Suppressor macrophage treated with lipopolysaccharide for 1 hour (primary cell): ENCODE measurements at places on chromosomes 5 and 9.
A peak's percentile ranks its signal among the peaks of the same experiment; 100 is the strongest.

DNA sequence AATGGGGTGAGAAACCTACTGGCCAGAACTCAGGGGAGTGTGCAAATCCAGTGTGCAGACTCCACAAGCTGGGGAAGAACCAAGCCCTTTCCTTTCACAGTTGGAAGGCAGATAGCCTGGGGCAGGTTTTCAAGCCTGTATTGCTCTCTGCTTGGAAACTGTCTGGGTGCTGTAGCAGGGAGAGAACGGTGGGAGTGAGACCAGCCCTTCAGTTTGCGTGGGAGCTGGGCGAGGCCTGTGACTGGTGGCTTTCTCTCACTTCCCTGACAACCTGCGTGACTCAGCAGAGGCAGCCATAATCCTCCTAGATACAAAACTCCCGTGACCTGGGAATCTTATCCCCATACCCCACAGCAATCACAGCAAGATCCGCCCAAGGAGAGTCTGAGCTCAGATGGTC is 44.9 kb upstream of the SNCAIP start:
- no peak for DNase-seq

DNA sequence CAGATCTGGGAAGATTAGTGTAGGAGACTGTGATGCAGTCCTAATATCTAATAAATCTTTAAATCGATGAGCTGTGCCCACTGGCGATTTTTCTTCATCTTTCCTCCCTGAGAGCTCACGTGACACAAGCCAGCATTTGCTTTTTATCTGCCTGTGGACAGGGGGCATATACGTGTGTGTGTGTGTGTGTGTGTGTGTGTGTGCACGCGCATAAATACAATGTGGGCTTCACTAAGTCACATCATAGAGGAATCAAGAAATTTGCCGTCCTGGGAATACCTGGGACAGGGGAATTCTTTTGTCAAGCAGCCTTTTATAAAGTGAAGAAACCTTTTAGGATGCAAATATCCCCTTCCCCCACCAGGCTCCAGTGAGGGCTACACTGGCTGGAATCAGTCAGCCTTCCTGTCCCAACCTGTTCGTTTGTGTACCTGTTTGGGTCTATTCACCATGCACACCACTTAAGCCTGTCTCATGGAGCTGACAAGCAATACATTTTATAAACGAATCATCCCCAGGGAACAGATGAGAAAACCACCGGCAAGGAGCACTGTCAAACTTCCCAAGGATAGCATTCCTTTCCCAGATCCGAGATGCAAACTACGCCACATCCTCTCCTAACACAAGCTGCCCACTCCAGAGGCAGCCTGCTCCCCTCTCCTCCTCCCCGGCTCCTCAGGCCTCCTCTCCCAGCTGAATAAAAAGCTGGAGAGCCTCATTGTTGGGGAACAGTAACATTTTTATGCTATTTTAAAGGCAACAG is 2.7 kb downstream of the EPB41L4B start:
- DNase-seq: no peak

- DNase-seq: no peak
Measured at GRCh38 chr9:83599071-83599470, 23.9 kb upstream of the IDNK start.

DNA sequence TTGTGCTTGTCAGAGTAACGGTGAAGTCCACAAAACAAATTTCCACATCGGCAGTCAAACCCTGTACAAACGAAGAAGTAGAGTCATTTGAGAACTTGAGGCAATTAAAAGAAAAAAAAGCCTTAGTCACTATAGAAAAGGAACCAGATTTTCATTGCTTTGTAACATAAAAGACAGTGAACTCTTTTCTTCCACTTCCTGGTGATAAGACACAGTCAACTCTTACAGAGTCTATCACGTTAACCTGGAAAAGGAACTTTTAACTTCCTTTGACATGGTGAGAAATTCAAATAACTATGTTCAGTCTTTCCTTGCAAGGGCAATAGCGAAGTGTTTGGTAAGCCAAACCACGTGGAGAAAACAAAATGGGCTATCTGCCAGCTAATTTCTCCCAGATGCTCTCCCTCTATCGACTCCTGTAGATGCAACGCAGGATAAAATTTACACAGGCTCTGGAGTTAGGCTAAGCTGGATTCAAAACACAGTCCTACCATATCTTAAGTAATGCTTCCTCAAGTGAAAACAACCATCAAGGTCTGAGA is 8.9 kb downstream of the ZFAND5 start:
- peak; percentile 67 for DNase-seq

DNA sequence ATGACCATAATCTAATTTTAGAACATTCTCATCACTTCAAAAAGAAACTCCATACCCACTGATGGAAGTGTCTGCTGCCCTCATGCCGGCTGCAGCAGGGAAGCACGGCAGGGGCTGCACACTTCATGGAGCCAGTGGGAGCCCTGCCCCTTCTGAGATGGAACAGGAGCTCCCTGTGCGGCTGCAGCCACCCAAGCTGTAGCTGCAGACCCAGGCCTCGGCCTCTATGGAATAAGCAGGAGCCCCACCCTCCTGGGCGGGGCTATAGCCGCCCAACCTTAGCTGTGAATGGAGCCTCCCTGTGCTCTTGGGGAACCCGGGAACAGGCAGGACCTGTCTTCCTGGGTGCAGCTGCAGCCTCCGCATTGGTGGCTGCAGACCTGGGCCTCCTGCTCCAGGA is 128.5 kb downstream of the NUDT12 start:
- DNase-seq: no peak

GRCh38 chr9:134571326-134571931 is 70.2 kb upstream of the COL5A1 start:
- DNase-seq: no peak

GRCh38 chr5:160657068-160657507 is 194.9 kb downstream of the ATP10B start:
- no peak for DNase-seq

DNA sequence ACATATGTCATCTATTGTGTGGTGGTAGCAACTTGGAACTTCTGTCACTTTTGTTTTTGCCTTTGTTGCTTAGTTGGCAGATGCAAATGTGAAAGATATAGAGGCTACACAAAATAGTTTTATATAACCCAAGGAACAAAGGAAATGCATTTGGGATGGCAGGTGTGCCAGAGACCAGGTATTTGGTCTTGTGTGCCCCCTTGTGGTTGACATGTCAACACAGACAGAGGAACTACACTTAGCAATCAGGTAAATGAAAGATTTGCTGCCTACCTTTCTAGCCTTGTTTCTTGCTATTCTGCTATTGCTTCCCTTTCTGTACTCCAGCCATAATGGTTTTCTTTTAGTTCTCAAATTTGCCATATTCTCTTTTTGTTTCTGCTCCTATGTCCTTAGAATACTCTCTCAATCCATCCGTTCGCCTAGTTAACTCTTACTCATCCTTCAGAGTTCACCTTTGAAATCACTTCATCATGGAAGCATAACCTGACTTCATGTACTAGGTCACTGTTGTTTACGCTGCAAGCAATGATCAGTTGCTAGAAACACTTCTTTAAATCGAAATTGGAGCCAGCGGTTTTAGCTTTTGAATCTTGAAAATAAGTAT is 119.5 kb downstream of the TRPM3 start:
- DNase-seq: no peak

- no peak for DNase-seq
Measured at GRCh38 chr5:92944903-92945604, 636.0 kb downstream of the NR2F1-AS1 start.

- DNase-seq: no peak
Measured at GRCh38 chr9:134942011-134942787, 24.5 kb upstream of the FCN1 start.

DNA sequence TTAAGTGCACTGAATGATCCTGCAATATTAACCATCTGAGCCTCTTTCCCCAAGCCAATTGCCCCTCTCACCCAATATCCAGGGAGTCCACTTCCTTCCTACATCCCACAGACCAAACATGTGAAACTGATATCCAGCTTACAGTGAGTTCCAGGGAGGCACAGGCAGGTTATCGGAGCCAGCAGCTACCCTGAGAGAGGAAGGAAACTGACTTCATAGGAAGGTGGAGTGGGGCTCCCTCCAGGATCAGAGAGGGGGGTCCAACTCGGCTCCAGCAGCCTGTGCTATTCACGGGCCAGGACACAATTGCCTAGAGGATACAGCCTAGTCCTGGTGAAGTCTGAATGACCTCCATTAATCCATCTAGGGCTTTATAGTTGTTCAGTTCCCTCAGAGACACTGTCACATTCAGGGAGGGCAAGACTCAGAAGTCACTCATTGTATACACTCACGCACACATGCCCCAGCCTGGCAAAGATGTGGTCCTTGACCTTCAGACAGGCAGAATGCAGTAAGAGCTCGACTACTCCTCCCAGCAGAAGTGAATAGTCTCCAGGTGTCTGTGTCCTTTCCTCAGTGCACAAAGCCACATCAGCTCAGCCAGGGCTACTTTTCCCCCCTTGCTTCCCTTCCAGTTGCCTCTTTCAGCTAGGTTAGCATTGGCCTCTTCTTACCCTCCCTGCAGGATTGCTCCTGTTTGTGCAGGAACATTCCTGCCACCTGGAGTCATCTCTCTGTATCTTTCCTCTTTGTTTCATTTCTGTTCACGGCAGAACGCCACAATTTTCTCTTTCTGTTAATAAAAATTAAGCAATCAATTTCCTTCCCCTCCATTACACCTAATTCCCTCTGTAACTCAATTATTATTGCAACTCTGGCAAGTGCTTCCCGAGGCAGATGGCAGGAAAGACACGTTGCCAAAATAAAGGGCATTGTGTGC is 501.7 kb downstream of the ARHGEF28 start:
- no peak for DNase-seq

GRCh38 chr5:168438349-168438748 is 47.9 kb upstream of the RARS1 start:
- peak; percentile 46 for DNase-seq

DNA sequence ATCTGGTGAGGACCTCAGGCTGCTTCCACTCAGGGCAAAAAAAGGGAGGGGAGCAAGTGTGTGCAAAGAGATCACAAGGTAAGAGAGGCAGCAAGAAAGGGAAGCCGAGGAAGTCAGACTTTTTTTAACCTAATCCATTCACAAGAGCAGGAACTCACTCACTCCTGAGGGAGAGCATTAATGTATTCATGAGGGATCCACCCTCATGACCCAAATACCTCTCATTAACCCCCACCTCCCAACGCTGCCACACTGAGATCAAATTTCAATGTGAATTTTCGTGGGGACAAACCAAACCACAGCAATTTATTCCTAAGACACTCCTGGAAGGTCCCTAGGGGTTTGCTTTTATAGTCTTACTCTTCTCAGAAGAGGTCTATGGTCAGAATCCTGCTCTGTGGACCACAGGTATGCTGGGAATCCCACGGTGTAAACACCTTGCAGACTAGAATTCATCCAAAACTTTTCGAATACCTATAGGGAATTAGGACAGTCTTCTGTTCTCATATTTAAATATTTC is 108.7 kb downstream of the HSD17B3 start:
- no peak for DNase-seq

DNA sequence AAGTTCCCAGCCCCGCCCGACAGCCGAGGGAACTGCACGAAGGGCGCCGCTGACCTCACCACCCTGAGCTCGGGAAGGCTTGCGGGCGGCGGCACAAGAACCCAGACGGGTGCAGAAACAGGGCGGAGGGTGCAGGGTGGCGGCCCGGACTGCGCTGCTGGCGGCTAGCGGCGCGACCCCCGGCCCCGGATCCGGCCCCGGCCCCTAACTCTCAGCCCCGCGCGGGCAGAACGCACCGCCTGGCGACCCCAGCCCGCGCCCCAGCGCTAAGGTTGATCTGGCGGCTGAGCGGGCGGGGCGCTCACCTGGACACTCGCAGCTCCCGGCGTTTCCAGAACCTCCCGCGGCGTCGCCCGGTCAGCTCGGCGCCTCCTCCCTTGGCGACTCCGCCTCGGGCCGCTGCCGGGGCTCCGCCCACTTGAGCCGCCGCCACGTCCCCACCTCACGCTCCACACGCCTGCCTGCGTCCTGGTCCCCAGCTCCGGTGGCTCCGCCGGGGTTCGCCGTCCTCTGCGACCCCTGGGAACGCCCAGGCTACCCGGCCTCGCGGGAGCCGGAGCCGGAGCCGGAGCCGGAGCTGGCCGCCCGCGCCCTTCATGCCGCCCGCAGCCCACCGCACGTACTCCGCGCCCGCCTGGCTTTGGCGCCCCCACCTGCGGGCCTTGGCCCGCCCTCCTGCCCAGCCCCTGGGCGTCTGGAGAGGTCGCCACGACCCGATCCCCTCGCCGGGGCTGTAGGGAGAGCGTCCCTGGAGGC is at the start of gene P4HA2:
P4HA2 (minus strand) TSS at position 369 of the 756 bp plus-strand sequence. CDS start 9,227 bp downstream, outside the sequence.
- DNase-seq: peak; percentile 87

GRCh38 chr5:69042915-69043654 is 50.7 kb upstream of the SLC30A5 start:
- peak; percentile 94 for DNase-seq

DNA sequence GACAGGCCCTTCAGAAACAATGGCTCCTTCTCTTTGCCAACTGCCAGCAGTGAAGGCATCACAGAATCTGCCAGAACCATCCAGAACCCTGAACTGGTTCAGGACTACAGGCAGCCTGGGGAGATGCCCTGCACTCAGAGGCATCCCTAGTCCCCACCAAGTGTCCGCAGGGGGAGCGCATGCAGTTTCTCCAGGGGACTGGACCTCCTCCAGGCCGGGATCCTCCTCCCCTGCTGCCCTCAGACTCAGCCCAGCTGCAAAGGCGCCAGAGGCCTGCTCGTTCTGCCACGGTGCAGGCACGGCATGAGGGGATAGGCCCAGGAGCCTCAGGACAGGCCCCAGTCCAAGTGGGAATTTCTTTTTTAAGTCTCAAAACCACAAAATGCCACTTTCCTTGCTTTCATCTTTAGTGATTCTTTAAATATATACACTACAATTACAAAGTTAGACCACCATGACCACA is 72.0 kb downstream of the SEMA4D start:
- no peak for DNase-seq
